Memory B cell (primary cell): ENCODE measurements at places on chromosomes 12 and 14.

- peak; percentile 45 for DNase-seq
Measured at GRCh38 chr12:126747530-126748149, 1519.3 kb upstream of the TMEM132C start.

DNA sequence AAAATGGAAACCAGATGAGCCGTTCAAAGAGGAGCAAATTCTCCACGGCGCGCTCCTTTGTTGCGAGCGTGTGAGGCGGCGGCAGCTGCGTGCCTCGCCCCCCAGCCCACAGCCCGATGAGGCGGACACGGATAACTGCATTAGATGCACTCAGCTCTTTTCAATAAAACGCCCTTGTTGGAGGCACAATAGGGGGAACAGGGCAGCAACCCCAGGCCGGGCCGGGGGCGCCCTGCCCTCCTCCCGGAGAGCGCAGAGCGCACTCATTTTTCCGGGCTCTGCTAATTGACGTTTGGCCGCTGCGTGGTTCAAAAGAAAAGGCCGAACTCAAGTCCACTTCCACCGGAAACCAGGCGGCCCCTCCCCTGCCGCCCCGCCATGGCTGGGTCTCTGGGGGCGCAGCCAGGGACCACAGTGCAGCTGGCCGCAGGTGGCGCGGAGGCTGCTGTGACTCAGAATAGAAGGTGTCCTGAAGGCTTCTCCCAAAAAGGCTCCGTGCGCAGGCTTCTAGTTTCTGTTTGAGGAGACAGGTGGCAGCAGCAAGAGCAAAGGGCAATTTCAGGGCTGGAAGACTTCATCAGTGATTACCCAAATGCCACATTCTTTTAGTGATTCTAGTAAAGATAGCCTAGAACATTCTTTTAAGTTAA lies 29.0 kb upstream of the SMOC1 start:
- no peak for DNase-seq

GRCh38 chr12:79858518-79858917 lies 76.4 kb downstream of the PPP1R12A start:
- DNase-seq: no peak

GRCh38 chr14:100784523-100785337 lies 41.2 kb upstream of the MEG3 start:
- DNase-seq: no peak

- no peak for DNase-seq
Measured at GRCh38 chr14:69133206-69134125, 19.5 kb downstream of the DCAF5 start.

GRCh38 chr12:43880547-43880946 lies 44.7 kb downstream of the TMEM117 start:
- DNase-seq: no peak
